ENCODE measurements at places on chromosomes 7 and 10.

DNA sequence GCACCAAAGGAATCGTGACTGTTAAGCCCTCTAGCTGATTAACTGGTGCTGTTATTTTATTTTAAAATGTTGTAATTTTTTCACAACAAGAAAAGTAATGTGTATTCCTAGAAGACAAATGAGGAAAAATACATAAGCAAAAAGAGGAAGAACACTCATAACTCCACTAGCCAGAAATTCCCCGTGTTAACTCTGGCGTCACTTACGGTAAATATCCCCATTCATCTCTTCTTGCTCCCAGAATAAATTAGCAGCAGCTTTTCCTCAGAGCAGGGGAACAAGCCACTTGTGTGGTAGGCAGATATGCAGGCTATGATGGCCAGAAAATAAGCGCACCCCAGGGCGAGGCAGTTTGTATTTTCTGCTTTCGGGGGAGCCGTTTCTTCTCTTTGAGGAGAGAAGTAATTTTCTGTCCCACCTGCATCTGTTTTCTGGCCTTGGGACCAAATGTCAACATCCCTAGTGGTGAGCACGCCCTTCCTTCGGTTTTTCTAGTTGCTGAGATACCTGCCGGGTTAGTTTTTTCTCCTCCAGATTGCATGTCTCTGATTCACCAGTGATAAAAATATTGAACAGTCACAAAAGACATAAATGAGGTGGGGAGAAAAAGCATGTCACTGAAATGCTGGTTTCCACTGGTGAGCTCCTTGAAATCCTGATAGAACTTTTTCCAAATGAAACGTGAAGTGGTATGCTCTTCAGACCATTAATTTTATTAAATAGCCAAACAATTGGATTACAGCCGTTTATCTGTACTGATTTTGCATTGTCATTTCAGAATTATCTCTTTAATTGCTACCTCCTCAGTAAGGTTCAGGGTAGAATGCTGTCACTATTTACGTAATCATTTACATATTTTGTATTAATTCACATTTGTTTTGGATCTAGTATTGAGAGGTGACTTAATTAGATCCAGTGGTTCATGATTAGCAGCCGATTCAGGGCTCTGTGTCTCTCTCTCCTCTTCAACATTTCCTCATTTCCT lies 268.1 kb downstream of the CAMK1D start:
- DNase-seq: no peak

DNA sequence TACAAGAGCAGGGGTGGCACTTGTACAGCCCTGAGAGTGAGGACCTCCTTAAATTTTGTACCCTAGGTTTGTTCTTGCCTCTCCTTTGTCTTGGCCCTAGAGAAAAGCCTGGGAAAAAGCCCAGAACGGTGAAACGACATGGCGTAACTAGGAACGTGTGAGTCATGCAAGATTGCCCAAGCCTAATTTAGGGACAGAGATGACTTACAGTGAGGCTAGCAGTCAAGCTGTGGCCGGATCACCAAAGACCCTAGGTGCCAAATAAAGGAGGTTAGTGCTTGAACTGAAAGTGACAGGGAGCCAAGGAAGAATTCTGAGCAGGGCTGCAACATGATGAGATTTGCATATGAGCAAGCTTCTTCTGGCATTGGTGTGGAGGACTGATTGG lies 25.1 kb downstream of the TBXAS1 start:
- DNase-seq: peak; percentile 38

GRCh38 chr10:26448292-26448691 lies 10.2 kb downstream of the APBB1IP start:
- DNase-seq: no peak

GRCh38 chr7:36749282-36749960 lies 25.1 kb upstream of the AOAH start:
- DNase-seq: no peak

DNA sequence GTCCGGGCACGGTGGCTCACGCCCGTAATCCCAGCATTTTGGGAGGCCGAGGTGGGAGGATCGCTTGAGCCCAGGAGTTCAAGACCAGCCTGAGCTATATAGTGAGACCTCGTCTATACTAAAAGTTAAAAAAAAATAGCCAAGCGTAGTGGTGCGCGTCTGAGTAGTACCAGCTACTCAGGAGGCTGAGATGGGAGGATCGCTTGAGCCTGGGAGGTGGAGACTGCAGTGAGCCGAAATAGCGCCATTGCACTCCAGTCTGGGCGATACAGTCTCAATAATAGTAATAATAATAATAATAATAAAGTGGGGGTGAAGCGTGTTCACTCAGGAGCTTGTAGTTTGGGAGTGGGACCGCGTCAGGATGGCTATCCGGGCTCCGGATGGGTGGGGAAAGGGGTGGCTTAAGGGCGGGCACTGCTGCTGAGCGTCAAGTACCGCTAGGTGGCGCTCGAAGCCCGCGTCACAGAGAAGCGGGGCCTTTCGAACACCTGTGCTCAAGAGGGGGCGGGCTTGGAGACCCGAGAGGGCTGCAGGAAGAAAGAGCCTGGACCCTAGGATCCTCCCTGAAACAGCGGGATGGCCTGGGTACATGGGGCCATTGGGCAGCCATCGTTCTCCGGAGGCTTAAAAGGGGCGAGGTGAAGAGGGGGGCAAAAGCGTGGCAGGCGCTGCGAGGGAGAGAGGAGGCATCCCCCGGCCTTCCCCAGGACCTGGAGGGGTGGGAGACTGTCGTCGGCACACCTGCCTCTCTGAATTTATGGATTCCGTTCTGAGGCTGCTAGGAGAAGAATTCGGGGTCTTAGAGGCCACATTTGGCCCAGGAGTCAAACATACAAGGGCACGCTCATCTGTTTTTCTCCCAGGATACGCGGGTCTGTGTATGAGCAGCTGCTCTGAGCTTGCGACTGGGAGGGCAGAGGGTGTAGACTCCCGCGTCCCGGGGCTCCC lies 14.5 kb downstream of the LBX1 start:
- DNase-seq: no peak
